ENCODE measurements at places on chromosomes 1 and 21.
A peak's percentile ranks its signal among the peaks of the same experiment; 100 is the strongest.

DNA sequence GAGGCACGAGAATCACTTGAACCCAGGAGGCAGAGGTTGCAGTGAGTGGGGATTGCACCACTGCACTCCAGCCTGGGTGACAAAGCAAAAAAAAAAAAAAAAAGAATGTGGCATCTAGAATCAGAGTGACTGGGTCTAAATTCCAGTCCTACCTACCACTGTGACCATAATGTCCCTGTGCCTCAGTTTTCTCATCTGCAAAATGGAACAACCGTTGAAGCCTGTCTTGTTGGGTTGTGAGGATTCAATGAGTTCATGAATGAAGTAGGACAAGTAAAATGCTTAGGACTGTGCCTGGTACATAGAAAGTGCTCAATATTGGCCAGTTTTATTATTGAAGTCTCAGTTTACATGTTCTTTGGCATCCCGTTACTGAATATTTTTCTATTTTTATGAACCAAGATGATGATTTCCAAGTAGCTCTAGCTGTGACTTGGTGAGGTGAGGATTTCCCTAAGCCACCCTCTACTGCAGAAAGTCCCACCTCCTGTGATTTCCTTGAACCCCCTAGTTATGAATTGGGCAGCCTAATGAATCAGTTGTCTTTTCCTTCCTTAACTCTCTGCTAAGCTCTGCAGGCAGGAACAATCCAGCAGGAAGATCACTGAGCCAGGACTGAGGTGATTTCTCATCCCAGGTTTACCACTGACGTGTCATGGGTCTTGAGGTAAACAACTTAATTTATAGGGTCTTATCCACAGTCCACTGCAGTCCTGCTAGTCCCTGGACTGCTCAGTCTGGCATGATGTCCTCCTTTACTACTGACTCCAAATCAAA is 18.9 kb upstream of the MEAF6 start:
- DNase-seq, result no peak

GRCh38 chr1:232737917-232738316 is 67.3 kb upstream of the MAP10 start:
- peak; percentile 48 for DNase-seq

DNA sequence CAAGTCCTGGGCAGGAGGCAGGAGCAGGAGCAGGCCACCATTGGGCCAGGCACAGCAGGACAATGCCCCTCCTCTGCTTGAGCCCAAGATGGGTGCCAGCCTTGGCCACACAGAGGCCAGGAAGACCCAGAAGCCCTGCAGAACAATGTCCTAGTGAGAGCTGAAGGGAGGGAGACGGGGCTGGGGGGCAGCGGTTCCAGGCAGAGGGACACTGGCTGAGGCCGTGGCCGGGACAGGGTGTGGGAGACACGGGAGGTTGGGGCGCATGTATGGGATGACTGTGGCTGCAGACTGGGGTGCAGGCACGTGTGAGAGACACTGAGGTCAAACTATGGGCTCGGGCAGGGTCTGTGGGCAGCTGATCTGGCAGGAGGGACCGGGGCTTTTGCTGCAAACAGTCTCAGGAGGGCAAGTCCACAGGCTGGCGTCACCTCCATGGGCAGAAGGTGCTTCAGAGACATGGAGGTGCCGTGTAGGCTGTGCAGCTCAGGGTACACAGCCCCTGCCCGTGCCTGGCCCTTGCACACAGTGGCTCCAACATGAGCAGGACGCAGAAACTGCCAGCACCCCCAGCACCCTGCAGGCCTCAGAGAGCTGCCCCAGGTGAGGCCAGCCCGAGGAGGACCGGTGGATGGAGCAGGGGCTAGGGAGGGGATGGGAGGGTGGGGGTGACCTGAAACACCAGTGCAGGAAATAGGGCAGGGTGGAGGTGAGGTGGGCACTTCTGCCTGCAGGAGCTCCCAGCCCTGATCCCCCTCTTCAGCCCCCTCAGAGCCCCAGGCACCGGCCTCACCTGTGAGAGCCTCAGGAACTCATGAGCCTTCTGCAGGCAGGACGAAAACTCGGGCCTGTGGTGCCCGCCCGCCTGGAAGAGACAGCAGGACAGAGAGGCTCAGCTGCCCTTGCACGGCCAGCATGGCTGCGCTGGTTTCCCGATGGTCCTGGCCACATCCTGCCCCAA is 19.5 kb downstream of the LSS start:
- no peak for DNase-seq

- no peak for DNase-seq
Measured at GRCh38 chr1:214808845-214809460, 206.0 kb downstream of the CENPF start.

DNA sequence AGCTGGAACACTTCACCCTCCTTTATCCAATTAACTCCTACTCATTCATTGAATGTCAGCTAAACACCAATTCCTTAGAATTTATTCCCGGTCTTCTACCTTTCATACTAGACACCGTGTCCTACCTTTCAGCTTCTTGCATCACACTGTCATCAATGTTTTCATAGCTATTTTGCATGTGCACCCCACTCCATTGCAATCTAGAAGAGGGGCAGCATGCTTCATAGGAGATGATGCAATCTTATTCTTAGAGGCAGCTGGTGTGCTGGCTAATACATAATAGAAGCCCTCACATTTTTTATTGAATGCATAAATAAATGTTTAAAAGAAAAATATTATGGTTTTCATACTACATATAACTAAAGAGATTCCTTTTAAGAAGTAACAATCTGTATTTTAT is 123.6 kb downstream of the DSCAM start:
- no peak for DNase-seq

DNA sequence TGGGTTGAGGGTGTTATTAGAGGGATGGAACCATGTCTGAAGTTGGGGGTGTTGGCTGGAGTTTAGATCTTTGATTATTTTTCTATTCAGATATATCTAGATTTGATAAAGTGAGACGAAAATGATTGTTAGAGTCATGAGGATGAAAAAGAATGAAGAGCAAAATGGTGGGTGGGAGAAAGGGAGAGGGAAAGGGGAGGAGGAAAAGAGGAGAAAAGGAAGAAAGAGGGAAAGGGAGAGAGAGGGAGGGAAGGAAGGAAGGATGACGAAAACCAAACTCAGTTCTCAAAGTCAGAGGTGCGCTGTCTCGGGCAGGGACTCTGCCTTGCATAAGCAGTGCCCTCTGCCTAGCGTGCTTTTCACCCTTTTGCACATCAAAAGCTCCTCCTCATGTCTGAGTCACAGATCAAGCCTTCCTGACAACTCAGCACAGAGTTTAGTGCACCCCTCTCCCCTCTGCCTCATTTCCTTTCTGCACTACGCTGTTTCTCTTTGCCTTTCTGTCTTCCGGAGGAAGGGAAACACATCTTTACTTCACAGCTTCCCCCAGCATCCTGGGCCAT is 225.8 kb upstream of the PROX1 start:
- DNase-seq, result no peak

GRCh38 chr1:42797414-42797813 is 12.6 kb downstream of the TMEM269 start:
- DNase-seq, result no peak

DNA sequence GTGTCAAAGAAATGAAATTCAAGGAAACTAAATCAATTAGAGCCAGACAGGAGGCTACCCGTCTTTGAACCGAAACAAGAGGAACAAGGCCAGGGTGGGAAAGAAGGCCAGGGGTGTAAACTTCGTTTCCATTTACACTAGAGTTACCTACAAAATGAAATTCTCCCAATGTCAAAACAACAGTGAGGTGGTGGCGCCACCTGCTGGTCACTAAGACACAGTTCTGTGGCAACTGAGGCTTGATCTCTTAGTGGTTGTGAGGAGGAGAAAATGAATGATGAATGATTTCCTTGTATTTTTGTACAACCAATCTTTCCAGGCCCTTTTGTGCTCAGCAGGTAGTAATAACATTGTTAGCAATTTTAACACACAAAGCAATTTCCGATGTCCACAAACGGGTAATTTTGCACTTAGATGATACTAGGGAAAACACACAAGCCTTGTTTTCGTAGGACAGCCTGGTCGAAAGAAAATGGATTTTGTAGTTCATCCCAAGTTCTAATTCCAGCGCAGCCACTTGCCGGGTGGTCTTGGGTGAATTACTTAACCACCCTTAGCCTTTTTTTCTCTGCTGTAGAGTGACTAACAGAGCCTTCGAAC is 54.8 kb upstream of the SOD1 start:
- peak; percentile 72 for DNase-seq

- DNase-seq, result no peak
Measured at GRCh38 chr1:170168265-170168664, 22.5 kb downstream of the NTMT2 start.

DNA sequence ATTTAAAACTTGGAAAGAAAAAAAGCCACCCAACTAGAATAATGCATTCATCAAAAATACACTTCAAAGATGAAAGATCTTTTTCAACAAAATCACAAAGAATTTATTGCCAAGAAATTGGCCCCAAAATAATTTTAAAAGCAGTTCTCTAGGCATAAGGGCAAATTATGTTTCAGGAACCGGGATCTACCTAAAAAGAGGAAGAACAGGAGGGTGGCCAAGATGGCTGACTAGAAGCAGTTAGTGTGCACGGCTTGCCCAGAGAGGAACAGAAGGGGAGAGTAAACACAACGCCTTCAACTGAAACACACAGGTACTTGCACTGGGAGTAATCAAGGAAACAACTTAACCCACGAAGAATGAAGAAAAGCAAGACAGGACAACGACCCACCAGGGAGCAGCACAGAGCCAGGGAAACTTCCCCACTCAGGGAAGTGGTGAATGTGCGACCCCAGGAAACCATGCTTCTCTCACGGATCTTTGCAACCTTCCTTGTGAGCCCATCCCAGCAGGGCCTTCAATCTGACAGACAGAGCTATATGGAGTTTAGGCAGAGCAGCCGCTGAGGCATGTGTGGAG is 46.1 kb downstream of the ACKR1 start:
- DNase-seq, result no peak

GRCh38 chr1:167367705-167368104 is 147.0 kb downstream of the POU2F1 start:
- DNase-seq, result no peak

- peak; percentile 52 for DNase-seq
Measured at GRCh38 chr1:238738892-238739291, 647.5 kb upstream of the CHRM3 start.

- no peak for DNase-seq
Measured at GRCh38 chr1:25958465-25958864, 39.4 kb downstream of the PAFAH2 start.

- DNase-seq, result no peak
Measured at GRCh38 chr1:178752891-178753290, 27.8 kb downstream of the RALGPS2 start.

DNA sequence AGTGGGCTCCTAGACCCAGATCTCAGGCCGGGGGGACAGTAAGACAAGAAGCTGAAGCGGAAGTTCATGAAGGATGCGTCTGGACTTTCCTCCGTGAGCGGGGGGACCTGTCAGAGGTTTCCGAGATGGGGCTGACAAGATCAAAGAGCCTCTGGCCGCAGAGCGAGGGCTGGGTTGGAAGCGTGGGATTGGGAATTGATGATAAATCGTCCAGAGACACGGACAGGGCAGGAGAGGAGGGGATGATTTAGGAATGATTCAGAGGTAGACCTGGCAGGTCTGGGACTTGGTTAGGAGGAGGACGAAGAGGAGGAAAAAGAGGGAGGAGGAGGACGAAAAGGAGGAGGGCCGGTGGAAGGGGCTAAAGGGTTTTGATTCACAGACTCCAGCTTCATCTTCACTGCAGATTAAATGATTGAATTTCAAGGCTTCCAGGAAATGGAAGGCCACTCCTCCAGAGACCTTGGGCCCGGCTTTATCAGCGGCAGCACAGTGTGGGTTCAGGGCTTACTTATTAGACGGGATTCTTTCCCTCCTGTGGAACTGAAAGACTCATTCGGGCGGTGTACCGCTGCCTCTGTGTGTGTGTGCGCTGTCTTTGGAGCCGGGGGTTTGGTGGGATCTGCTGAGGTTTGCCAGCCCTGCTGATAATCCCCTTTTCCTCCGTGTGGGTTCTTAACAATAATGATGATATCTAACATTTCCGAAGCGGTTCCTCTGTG is 85.7 kb upstream of the SLC45A1 start:
- no peak for DNase-seq

DNA sequence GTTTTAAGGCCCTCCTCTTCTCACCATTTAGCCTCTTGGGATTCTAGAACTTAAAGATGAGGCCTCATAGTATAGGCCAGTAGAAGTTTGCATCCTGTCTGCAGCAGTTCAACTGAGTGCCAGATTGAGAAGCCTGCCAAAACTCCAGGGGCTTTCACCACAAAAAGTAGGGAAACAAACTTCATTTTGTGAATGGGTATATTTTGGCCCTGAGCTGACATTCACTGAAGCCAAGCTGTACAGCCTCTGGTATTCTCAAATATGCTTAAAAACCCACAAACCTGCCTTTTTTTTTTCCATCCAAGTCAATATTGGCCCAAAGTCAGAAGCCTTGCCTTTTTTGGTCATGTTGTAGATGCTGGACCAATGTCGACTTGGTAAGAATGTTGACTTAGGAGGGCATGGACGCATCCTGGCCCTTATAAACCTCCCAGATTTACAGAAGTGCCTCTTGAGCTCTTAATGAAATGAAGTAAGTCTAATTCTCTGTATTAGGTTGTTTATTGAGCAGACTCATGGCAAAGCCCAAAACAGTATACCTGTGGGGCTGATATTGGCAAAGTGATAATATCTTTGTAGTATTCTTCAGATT is 337.5 kb downstream of the CHRM3 start:
- DNase-seq, result peak; percentile 47

- DNase-seq, result no peak
Measured at GRCh38 chr1:110583505-110583904, 22.7 kb downstream of the KCNA2 start.

DNA sequence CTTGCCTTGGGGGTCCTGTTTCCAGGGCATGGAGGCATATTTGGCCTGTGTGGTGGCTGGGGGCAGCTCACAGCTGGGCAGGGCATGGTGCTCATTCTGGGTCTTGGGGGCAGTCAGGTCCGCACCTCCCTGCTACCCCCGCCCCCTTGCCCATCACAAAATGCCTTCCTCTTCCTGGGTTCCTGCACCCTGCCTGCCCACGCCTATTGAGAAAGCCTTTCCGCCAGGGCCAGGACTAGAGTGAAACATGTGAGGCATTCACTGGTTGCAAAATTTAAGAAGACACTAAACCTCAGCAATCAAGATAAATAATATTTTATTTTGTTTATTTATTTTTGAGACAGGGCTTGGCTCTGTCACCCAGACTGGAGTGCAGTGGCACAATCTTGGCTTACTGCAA is 19.7 kb downstream of the PTAFR start:
- DNase-seq, result no peak

DNA sequence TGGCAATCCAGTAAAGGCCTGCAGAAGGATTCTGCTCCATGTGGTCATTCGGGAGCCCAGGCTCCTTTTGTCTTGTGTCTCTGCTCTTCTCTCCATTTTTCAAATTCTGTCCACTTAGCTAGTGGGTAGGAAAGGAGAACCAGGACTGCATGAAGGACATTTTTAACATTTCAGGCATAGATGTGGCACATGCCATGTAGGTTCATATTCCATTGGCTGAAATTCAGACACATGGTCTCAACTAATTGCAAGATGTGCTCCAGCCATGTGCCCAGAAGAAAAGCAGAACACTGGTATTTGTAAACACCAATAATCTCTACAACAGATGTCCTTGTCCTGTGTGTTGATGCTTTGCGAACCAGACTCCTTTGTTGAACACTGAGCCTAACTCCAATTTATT is 85.2 kb upstream of the WLS start:
- peak; percentile 30 for DNase-seq

GRCh38 chr1:229205854-229206253 is 65.1 kb upstream of the RAB4A start:
- DNase-seq, result peak; percentile 60

- DNase-seq, result no peak
Measured at GRCh38 chr1:58899587-58900271, 115.9 kb upstream of the JUN start.

All from NCI-H446 (cell line).